Fibroblast of gingiva (primary cell): ENCODE measurements at places on chromosomes 6 and 20.

GRCh38 chr20:54278262-54278661, 70.4 kb downstream of the PFDN4 start:
- no peak for DNase-seq

- DNase-seq: no peak
Measured at GRCh38 chr6:149380523-149380922, 19.5 kb upstream of the SUMO4 start.

GRCh38 chr20:3672547-3673171, 9.2 kb downstream of the ADAM33 start:
- DNase-seq: no peak

GRCh38 chr6:131451321-131452144, 121.5 kb upstream of the ARG1 start:
- no peak for DNase-seq

DNA sequence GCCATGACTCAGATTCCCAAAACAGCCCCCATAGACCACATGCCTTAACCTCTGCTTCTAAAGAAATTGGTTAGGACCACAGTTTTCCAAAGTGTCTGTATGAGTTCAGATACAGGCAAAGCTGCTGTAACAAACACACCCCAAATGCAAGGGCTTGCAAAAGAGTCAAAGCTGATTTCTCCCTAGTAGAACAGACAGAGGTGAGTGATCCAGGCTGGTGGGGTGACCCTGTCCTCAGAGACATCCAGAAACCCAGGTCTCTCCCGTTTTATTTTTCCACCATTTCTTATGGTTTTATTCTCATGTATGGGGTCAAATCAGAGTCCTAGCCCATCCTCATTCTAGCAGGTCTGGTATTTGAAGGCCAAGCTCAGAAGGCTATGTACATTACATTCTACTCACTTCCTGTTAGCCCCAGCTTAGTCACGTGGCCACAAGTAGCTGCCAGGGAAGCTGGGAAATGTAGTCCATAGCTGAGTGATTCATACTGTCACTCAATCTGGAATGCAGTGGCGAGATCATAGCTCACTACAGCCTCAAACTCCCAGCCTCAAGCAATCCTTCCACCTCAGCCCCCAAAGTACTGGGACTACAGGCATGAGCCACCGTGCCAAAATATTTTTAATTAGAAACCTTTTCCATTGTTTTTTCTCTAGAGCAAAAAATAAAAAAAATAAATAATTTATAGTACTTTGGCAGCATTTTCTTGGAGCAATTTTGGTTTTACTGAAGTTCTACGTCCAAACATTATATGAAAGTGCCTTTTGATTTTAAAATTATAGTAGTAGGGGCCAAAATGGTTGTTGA, 175.2 kb downstream of the ZMYND8 start:
- DNase-seq: peak; percentile 43

- no peak for DNase-seq
Measured at GRCh38 chr6:36666287-36666686, 12.2 kb upstream of the CDKN1A start.

GRCh38 chr6:105038259-105038658, 81.4 kb downstream of the LIN28B start:
- no peak for DNase-seq

DNA sequence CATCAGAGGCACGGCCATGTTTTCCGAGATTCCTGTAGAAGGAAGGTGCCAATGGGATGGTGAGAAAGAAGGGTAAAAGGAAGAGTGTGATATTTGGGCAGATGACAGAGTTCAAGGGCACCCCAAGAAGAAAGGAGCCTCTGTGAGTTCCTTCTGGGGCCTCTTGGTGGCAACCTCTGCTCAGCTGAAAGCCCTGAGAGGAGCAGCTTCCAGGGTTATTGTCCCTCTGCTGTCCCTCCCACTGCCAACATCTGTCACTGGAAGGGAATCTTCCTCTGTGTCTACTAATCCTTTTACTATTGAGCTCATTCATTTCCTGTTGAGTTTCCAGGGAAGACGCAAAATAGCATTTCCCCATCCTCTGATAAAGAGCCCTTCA, 40.0 kb upstream of the KCNK16 start:
- DNase-seq: no peak

DNA sequence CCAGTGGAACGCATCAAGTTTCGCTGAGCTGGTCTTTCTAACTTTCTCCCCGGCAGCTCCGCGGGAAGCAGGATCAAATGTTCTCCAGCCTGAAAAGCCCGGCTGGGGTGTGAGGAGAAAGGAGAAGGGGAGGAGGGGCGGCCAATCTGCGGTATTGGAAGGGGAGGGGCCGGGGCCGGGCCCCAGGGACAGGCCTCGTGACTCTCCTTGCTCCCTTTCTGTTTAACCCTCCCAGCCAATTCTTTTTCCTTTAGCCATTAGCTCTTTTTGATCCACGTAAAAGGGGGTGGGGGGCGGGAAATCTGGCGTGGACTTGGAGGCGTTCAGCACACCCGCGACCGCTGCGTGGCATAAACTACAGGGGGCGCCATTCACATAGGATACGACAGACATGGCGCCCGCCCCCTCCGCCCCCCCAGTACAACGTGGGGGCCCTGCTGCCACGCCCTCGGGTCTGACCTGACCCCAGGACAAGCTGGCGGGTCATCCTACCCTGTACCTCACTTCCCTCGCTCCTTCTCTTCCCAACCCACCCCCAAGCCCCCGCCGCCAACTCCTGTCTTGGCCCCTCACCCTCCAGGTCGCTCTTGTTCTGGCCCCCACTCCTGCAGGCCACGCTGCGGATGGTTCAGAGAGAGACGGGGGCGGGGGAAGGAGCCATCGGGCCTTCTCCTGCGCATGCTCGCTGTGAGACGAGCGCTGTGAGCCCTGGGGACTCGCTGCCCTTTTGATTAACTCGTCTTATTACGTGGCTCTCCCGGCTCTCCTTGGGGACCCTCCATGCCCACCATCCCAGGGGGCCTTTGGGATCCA, 7.8 kb upstream of the MDGA1 start:
- peak; percentile 75 for DNase-seq

DNA sequence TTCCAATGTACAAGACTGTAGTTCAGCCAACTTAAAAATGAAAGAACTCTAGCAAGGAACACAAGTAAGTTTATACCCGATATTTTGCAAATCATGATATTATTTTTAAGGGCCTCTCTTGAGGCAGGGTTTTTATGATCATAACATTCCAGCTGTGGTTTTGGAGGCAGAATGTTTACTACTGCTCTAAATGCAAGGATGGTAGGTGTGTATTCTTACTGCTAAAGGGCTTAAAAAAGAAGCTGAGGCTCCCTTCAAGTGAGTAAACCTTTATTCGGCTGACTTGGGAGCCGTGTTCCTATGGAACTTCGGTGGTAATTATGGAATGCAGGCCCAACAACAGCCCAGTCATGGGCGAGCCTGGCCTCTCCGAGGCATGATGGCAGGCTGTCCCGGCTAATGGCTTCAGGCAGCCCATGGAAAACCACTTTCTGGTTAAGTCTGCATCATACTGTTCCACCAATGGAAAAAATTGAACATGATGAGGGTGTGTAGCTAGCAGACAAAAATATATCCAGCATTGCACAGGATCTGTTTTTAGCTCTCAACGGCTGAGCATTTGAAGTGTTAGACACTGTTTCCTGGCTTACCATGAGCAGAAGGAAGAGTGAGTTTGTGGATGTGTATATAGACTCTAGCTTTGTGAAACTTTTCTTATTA, 111.5 kb downstream of the TIAM2 start:
- no peak for DNase-seq

DNA sequence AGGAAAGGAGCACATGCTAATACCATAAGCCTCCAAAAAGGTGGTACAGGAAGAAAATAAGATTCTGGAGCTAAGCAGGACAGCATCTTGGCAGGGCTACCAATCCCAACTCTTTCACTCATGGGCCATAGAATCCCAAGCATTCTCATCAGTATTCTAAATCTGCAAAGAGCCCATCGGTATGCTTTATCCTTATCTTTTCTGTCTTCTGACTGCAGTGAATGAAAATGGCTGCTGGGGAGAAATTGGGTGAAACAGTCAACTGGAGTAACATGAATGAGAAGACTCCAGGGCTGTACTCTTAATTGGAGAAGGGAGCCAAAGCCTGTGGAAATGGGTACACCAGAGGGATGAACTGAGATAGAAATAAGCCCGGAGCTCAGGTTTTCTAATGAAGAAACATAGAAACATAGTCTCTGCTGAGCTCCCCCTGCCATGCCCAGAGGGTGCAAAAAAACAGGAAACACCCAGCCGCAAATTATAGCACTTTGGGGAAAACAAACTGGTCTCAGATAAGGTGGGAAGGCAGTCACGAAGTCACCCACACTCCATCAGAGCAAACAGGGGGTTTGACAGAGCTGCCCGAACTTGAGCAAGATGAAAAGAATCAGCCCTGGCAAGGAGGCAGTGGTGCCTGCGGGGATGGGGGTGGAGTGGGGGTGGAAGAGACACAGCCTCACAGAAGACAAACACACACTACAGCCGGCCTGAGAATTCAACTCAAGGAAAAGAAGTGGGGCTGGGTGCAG, 35.4 kb upstream of the E2F3 start:
- no peak for DNase-seq

GRCh38 chr6:108968325-108969316, 120.4 kb downstream of the ARMC2 start:
- DNase-seq: no peak

DNA sequence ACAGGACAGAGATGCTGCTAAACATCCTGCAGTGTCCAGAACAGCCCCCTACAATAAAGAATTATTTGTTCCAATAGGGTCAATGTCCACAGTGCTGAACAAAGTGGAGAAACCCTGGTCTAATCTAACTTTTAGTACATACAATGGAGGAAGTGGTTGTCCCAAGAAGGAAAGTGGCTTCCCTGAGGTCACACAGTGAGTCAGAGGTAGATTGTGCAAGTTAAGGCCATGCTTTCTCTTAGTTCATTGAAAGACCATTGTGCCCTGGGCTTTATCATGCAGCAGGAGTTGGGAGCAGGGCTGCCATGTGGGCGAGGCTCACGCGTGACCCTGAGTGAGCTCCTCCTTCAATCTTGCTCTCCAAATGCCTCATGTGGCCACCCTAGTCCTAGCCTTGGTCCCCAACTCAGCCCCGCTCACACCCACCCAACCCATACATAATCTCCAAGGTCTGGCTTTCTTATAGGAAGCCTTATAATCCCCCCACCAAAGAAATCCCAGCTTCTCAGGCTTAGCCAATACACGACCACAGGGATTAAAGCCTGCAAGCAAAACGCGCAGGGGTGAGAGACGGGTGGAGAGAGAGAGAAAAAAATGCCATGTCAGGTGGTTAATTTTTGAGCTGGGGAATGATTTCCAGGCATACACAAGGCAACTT, 19.9 kb downstream of the SLC13A3 start:
- peak; percentile 15 for DNase-seq

DNA sequence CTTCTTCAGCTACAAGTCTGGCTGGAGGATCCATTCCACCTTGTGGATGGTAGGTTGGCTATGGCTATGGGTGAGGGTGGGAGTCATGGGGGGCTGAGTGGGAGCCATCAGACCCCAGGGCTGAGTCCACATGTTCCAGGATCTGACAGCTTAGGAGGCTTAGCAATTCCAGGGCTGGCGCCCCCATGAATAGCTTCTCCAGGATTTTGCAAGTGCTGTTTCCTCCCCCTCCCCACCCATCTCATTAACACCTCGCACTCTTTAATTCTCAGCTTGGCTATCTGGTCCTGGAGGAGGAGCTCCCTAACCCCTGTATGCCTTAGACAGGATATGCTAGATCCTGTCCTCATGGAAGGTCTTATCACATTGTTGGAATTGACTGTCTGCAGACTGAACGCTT, 39.0 kb upstream of the ANGPT4 start:
- no peak for DNase-seq

DNA sequence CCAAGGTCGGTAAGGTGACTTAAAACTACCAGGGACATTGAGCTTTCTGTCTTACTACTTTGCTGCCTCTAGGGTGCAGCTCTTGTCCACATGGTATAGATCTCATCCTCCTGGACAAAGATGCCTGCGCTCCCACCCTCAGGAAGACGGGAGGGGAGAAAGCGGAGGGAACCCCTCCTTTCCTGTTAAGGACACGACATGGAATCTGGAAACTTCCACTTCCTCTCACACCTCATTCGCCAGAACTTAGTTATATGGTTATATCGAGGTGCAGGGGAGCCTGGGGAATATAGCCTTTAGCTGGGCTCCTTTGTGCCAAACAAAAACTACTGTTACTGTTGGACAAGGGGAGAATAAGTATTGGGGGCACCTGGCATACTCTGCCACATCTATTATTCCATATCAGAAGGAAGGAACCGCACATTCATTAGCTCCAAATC, 224.3 kb upstream of the TSHZ2 start:
- DNase-seq: no peak

DNA sequence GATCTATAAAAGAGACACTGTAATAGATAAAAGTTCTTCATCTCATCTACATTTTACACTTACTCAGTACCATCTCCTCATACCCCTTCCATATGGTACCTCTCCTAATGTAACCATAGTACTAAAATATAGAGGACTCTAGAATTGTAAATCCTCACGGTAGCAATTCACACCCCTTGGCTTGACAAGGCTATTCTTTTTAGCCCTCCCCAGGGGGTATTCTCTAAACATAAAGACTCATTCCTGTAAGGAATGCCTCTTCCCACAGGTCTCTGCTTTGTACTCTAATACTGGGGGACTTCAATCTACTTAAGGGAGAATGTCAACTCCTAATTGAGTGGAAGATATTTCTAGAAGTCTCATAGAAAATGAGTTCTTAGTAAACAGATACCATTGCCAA, 85.9 kb downstream of the VIP start:
- DNase-seq: no peak

GRCh38 chr6:38554700-38555413, 84.9 kb downstream of the BTBD9 start:
- peak; percentile 18 for DNase-seq

GRCh38 chr6:14217728-14218518, 100.4 kb downstream of the CD83 start:
- no peak for DNase-seq

GRCh38 chr6:69098910-69099309, 463.8 kb downstream of the ADGRB3 start:
- no peak for DNase-seq

- no peak for DNase-seq
Measured at GRCh38 chr20:17882065-17882833, 86.3 kb downstream of the SNX5 start.

GRCh38 chr6:137849181-137849980, 17.7 kb upstream of the TNFAIP3 start:
- DNase-seq: peak; percentile 36

GRCh38 chr6:138662471-138662870, 111.1 kb upstream of the CCDC28A start:
- DNase-seq: peak; percentile 71

DNA sequence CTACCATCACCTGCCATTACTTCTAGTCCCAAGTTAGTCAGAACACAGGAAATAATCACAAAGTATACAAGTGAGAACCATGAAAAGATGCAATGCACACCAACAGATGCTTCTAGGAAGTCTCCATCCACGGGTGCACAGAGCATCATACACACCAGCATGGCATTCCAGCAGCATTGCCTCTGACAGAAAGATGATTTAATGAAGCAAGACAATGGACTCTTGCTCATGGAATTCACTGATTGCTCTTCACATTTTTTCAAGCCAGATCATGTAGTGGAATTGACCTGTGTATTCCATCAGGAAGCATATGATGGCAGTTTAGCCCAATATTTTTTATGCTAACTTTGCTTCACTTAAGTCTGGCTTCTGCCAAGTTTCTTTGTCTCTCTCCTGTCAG, 406.3 kb upstream of the RGS17 start:
- no peak for DNase-seq
